ENCODE measurements at places on chromosomes 3 and 15.

DNA sequence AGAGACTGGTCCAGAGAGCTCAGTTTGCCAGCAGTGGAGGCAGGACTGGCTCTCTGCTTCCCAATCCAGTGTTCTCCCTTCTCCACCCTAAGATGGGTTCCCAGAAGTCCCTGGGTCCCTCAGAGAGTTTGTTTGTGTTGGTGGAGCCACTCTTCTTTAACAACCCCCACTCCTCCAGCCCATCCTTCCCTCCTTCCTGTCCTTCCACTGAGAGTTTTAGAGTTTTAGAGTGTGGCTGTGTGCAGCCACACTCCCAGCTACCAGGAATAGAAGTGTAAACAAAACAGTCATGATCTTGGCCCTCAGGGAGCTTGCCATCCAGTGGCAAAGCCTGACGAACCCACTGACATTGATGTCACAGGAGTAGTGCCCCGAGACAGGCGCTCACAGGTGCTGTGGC lies 12.5 kb upstream of the FBLN2 start:
- DNase-seq, result no peak

DNA sequence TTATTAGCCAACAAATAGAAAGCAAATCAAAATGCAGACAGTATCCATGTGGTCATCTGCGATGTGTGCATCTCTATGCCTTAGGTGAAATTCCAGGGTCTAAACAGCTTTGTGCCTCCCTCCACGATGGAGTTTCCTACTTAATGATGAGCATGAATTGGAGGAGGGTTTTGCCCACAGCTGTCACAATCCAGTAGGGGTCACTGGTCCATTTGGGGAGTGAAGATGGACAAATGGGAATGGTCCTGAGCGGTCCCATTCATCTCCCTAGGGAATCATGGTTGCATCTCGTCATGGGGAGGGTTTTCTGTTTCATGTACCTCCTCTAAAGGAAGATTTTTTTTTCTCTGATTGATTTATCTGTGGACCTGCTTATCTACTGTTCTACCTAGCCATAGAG lies 358.0 kb downstream of the PTPRG start:
- DNase-seq, result no peak

DNA sequence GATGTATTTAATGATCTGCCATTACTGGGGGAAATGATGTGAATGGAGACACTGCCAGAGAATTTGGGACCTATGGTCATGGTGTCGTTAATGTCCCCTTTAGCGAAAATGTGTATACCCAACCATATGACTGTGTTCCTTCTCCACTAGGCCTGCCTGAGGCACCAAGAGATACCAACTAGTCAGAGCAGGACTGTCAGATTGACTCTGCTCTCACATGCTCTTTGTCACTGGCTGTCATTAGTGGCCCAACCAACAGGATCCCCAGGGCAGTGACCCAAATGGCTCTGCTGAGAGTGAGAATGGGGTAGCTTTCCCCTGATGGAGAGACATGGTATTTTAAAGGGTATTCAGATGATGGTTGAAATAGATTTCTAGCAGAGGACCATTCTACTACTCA lies 2.8 kb downstream of the TAGLN3 start:
- DNase-seq, result no peak

GRCh38 chr3:45942051-45942825 lies 1.0 kb upstream of the CXCR6 start:
- no peak for DNase-seq

GRCh38 chr3:107588217-107588616 lies 65.5 kb downstream of the BBX start:
- DNase-seq, result no peak

- peak; percentile 24 for DNase-seq
Observed at GRCh38 chr3:41690766-41691563, 270.9 kb downstream of the ULK4 start.

DNA sequence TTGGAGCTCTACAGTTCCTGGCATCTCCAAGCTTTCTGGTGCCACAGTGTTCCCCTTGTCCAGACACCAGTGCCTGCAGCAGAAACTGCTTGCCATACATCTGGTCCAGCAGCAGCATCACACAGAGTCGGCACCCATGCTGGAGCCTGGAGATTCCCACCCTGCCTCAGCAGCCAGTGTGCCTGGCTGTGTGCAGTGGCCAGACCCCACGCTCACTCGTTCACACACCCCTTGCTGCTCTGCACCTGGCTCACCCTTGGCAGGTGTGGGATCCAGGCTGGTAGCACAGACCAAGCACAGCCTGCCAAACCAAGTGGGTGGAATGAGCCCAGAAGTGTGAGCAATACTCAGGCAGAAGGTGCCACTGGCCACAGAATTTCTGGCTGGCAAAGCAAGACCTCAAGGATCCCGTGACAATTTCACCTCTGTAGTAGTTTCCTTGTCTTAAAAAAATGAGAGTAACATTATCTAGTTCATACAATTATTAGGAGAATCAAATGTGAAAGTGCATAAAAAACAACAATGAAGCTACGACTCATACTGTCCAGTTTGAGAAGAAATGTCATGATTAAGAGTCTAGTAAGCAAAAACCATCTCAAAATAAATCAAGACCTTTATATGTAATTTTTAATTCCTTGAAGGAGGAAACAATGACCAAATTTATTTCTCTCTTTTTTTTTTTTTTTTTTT lies 22.9 kb upstream of the ZBED2 start:
- DNase-seq, result no peak

- no peak for DNase-seq
Observed at GRCh38 chr15:101372149-101372577, 77.1 kb upstream of the SNRPA1 start.

DNA sequence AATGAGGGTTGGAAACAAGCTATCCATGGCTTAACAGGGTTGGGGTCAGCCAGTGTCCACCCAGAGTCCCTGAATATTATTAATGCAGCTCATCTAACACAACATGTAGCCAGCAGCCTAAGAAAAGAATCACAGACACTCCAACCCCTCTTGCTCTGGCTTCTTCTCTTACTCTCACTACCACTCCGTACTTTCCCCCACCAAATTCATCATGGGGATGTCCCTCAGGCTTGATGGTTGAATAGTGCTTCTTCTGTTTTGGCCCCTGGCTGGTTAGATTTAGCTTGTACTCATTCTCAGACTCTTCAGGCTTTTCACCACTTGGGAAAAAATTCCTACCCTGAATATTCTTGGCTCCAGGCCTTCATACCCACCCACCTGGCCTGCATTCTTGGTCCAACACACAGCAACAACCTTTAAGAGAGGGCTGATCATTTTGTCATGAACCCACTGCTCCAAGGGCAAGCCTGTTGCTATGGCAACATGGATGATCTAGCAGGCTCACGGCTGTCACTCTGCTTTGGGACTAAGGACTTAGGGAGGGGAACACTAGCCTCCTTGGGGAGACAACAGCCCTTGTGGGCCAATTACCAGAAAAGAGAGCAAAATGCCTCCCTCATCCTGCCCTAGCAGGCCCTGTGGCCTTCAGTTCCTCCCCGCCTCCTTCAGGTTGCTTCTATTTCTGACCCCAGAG lies 9.4 kb upstream of the MED12L start:
- no peak for DNase-seq

GRCh38 chr3:112020674-112021085 lies 13.9 kb upstream of the TMPRSS7 start:
- DNase-seq, result no peak

- DNase-seq, result no peak
Observed at GRCh38 chr15:75732177-75732808, 19.6 kb upstream of the CSPG4 start.

DNA sequence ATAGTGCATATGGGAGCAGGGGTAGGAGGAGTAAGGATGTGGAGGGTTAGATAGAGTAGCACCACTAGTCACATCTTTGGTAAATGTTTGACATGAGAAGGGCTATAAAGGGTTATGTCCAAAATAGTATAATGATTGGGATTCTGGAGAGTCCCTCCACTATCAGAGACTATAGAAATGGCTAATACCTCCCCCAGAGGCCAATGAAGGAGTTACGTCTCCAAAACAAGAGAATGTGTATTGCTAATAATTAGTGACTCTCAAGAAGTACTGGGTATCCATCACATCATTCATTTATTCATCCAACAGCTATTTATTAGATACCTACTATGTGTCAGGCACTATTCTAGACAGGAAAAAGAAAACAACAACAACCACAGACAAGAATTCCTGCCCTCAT lies 203.7 kb upstream of the UMPS start:
- DNase-seq, result no peak

DNA sequence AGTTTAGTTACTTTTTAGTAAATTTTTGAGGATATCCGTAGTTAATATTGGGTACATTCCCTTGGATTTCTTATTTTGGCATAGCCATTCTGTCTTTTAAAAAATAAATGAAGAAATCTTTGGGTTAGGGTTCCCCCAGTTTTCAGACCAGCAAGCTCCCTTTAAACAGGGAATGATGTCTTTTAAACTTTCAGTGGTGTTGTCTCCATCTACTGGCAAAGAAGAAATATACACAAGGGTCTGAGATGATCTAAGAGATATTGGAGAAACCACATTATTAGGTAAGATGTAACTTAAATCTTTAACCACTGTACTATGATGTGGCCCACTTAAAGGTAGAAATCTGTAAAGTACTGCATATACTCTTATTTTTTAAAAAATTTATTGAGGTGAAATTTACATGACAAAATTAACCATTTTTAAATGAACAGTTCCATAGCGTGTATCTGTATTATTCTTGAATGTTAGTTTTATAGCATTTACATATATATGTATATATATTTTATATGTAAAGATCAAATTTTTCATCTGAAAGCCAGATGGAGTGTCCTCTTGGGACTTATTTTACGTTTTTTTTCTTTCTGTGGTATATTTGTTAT lies 35.1 kb upstream of the EIF3J start:
- no peak for DNase-seq

- no peak for DNase-seq
Observed at GRCh38 chr3:122589297-122589696, 11.8 kb downstream of the PARP15 start.

- DNase-seq, result peak; percentile 31
Observed at GRCh38 chr3:124972457-124972856, 37.9 kb upstream of the MUC13 start.

DNA sequence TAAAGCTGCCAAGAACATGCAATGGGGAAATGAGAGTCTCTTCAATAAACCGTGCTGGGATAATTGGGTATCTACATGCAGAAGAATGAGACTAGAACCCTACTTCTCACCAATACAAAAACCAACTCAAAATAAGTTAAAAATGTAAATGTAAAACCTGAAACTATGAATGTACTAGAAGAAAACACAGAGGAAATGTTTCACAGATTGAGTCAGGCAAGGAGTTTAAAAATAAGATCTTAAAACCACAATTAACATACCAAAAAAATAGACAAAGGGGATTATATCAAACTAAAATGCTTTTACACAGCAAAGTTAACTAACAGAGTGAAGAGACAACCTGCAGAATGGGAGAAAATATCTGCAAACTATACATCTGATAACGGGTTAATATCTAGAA lies 90.4 kb downstream of the ISL2 start:
- no peak for DNase-seq

- no peak for DNase-seq
Observed at GRCh38 chr3:102979191-102979590, 544.4 kb downstream of the ZPLD1 start.

- DNase-seq, result no peak
Observed at GRCh38 chr15:92290359-92290992, 103.2 kb upstream of the ST8SIA2 start.

- DNase-seq, result no peak
Observed at GRCh38 chr15:95215017-95215416, 983.7 kb downstream of the MCTP2 start.

DNA sequence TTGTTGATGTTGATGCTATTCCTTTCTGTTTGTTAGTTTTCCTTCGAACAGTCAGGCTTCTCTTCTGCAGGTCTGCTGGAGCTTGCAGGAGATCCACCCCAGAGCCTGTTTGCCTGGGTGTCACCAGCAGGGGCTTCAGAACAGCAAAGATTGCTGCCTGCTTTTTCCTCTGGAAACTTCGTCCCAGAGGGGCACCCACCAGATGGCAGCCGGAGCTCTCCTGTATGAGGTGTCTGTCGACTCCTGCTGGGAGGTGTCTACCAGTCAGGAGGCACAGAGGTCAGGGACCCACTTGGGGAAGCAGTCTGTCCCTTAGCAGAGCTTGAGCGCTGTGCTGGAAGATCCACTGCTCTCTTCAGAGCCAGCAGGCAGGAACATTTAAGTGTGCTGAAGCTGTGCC lies 303.2 kb downstream of the ZIC1 start:
- peak; percentile 21 for DNase-seq

- DNase-seq, result no peak
Observed at GRCh38 chr3:16506884-16507577, 6.5 kb downstream of the RFTN1 start.

DNA sequence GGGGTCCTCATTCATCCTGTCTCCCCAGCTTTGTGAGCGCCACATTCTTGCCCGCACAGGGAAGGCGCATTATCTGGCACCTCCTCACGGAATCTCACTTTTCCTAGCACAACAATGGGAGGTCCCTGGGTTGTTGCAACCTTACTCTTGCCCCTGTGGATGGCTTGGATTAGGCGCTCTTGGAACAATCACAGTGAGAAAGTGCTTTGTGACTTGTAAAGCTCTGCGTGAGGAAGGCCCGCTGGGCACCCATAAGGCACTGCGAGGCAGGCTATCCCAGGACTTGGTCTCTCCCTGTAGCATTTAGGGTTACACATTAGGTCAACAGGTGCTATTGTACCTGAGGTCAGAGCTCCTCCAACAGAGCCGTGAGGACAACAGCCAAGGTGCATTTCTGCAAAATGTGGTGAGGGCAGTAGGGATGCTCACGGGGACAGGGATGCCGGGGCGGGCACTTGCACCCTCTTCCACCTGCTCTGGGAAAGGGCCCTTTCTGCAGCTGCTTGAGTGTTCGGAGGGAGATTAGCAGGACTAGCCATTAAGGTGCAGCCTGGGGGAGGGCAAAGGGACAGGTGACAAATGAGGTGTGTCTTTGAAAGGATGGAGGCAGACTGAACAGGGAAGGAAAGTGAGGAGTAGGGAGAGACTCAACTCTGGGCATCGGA lies 13.9 kb upstream of the LRRC15 start:
- no peak for DNase-seq

GRCh38 chr3:189908646-189909045 lies 212.1 kb downstream of the P3H2 start:
- DNase-seq, result peak; percentile 37

DNA sequence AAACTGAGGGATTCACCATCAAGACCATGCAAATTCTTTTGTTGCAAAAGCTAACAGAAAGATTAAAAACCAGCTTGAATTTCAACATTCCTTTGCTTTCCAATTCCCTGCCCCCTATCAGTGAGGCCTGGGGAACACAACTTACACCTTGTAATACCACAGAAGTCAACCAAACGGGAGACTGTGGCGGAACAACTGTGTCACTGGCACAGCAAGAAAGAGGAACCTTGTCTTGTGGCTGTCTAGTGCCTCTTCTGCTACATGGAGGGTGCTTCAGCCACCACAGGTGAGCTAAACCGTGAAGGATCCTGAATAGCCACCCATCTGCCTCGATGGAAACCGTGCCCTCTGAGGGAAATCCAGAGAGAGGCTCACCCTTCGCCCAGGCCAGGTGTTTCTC lies 11.4 kb downstream of the CCDC12 start:
- no peak for DNase-seq

- no peak for DNase-seq
Observed at GRCh38 chr3:179069762-179070390, 1.7 kb downstream of the ZMAT3 start.

Data from Calu3 (cell line).